ENCODE measurements at places on chromosomes 11 and 22. TPM values are rescaled to one million over a fixed set of nuclear protein-coding genes. Genes with fewer than 3 reads are reported as not detected.

DNA sequence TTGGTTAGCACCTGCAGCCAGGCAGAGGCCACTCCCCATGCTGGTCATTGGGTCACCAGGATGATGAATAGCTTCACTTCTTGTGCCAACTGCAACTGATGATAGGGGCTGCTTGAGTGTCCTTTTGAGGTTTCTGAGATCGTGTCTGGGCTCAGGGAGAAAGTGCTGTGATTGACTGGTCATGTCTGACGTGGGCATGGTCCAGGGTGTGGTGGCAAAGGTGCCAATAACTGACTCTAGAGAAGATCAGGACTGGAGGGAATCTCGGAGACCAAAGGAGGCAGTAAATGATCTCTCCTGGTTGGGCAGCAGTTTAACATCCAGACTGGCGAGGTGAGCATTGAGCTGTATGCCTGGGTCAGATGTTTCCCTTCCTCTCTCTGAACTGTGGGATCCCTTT is 10.0 kb upstream of the SLC22A6 start:
- H3K27me3 ChIP-seq = no peaks in the 10 kb centered on the region
- no peaks in the 10 kb centered on the region for H3K4me1 ChIP-seq
- H3K4me3 ChIP-seq = no peak overlapping the region
- no peaks in the 10 kb centered on the region for H3K36me3 ChIP-seq
- H3K27ac ChIP-seq = no peak overlapping the region

GRCh38 chr11:44968510-44968909 is 17.8 kb upstream of the TP53I11 start:
- H3K27me3 ChIP-seq = no peaks in the 10 kb centered on the region
- H3K27ac ChIP-seq = no peak overlapping the region
- no peak overlapping the region for H3K4me3 ChIP-seq
- DNase-seq = no peak

GRCh38 chr11:93288767-93289166 is 41.8 kb upstream of the DEUP1 start:
- H3K27ac ChIP-seq = no peak overlapping the region
- no peak overlapping the region for H3K4me3 ChIP-seq
- no peaks in the 10 kb centered on the region for H3K36me3 ChIP-seq

GRCh38 chr11:15097411-15097810 is 17.3 kb upstream of the INSC start:
- H3K27ac ChIP-seq = no peak overlapping the region
- H3K4me3 ChIP-seq = no peak overlapping the region
- DNase-seq = no peak
- no peaks in the 10 kb centered on the region for H3K27me3 ChIP-seq
- H3K4me1 ChIP-seq = no peaks in the 10 kb centered on the region
- H3K36me3 ChIP-seq = no peaks in the 10 kb centered on the region

DNA sequence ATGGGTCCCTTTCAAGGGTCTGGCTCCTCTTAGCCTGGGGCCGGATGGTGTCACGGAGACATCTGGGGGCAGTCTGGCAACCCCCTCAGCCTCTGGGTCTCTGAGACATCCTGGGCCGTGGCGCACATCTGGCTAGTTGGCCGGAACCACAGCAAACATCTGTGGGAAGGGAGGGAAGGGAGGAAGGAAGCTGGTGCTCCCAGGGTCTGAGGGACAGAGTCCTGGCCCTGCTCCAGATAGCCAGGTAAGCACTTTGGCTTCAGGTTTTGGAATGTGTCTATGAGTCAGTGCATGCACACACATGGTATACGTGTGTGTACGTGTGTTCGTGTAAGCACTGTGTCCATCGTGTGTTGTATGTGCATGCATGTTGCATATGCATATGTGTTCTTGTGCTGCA is 225.1 kb downstream of the MN1 start:
- DNase-seq = no peak
- no peak overlapping the region for H3K4me3 ChIP-seq
- H3K36me3 ChIP-seq = no peaks in the 10 kb centered on the region
- no peaks in the 10 kb centered on the region for H3K4me1 ChIP-seq
- H3K27ac ChIP-seq = no peak overlapping the region
- H3K27me3 ChIP-seq = no peaks in the 10 kb centered on the region

GRCh38 chr11:46248289-46249102 is 29.0 kb upstream of the CREB3L1 start:
- H3K4me1 ChIP-seq = no peaks in the 10 kb centered on the region
- no peak overlapping the region for H3K27ac ChIP-seq
- no peaks in the 10 kb centered on the region for H3K36me3 ChIP-seq
- H3K27me3 ChIP-seq = no peaks in the 10 kb centered on the region
- no peak for DNase-seq

DNA sequence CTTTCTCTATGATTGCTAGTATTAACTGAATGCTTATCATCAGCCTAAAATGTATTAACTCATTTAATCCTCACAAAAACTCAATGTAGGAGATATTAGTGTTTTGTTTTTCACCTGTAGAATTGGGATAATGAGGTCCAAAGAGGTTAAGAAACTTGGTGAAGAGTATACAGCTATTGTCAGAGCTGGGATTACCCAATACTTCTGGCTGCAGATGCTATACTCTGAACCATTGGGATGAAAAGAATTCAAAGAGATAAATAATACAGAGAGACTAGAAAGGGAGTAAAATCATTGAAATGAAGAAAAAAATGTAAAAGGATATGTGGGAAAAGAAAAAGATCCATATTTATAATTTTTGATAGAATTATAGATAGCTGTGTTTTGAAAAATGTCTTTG is 137.1 kb downstream of the TRPC6 start:
- no peaks in the 10 kb centered on the region for H3K4me1 ChIP-seq
- H3K4me3 ChIP-seq = no peak overlapping the region
- DNase-seq = no peak
- no peaks in the 10 kb centered on the region for H3K27me3 ChIP-seq

- H3K4me3 ChIP-seq = no peak overlapping the region
- no peaks in the 10 kb centered on the region for H3K27me3 ChIP-seq
- DNase-seq = no peak
- no peaks in the 10 kb centered on the region for H3K36me3 ChIP-seq
- no peak overlapping the region for H3K27ac ChIP-seq
Measured at GRCh38 chr11:122682464-122682863, 26.9 kb downstream of the UBASH3B start.

DNA sequence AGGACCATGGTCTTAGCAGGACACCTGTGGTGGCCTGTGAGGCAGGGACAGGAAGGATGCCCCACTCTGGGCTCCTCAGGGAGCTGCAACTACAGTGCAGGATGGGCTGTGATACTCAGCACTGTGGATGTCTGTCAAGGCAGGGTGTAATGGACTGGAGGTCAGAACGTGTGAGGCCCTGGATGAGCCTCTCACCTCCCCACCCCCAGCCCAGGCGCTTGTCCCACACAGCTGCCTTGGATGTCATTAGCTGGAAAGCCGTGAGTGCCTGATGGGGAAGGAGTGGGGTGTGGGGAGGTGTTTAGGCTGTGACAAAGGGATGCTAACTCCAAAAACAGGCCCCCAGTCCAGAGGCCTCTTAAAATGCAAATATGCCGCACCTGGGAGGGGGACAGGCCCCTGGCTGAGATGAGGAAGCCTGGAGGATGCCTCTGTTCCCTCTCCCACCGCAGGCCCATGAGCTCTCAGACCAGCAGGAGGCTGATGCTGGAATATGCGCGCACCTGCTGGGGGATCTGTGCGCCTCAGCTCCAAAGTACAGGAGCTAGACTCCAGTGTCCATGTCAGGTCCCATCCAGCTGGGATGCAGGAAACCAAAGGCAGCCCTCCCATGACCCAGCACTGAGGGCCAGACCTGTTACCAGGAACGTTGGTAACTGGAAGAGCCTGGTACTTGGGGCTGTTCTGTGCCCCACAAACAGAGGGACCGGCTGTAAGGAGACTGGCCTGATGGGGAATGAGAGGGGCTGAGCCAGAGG is 25.1 kb downstream of the RSPH14 start:
- DNase-seq = no peak
- no peaks in the 10 kb centered on the region for H3K4me1 ChIP-seq
- no peak overlapping the region for H3K27ac ChIP-seq
- no peaks in the 10 kb centered on the region for H3K27me3 ChIP-seq
- H3K4me3 ChIP-seq = no peak overlapping the region

DNA sequence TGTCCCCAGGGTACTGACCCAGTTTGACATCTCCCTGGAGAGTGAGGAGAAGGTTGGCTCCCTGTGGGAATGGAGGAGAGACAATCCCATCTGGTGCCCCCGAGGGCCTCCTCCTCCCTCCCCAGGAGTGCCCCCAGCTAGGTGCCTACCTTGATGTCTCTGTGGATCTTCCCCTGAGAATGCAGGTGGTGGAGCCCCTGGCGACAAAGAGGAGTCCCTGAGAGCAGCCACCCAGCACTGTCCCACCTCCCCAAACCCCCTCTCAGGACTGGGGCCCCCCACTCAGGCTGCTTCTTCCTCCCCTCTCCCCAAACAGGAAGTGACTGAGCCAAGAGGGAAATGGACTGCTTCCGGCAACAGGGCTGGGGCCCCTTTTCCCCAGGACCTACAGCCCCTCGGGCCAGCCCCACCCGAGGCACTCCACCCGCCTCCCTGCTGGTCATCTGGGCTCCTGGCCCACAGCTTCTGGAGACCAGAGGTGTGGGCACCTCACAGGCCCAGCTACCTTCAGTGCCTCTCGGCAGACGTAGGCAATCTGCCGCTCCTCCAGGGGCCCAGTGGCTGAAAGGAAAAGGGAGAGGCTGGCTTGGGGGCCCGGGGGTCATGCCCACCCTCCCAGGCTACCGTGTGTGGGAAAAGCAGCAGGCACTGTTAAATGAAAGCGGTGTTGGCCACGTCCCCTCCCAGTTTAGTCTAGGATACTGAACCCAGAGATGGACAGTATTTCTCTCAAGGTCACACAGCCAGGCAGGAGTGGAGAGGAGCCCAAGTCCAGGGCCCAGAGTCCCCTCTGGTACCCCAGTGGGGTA is 1.2 kb downstream of the MAP4K2 start:
- H3K27me3 ChIP-seq = no peaks in the 10 kb centered on the region
- no peaks in the 10 kb centered on the region for H3K36me3 ChIP-seq
- no peak overlapping the region for H3K27ac ChIP-seq
- H3K4me1 ChIP-seq = no peaks in the 10 kb centered on the region

DNA sequence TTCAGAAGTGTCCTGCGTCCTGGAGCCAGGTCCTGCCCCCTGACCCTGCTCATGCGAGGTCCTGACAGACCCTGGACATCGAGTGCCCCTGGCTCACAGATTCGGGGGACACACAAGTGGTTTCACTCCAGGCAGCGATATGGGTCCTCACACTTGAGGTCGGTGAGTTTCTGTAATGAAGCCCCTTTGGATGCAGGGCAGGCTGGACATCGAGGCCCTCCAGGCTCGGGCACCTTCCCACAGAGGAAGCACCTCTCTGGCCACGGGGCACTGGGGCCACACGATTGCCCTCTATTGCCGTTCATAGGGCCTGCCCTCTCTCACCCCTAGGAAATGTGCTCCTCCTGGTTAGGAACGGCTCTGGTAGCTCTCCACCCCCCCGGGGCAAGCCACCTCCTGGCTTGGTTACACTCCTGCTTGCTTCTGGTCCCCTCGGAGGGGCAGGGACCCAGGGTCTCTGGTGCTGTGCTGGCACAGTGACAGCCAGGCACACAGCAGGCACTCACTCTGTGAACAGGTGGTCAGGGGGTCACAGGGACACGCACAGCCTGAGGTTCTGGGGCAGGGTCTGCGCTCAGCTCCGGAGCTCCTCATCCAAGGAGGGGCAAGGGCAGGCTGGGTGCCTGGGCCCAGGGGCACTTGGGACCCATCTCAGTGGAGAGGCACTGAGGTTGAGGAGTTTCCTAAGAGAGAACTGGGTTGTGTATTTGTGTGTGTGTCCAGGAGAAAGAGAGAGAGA is 907.7 kb downstream of the BRD1 start:
- no peaks in the 10 kb centered on the region for H3K27me3 ChIP-seq
- no peaks in the 10 kb centered on the region for H3K4me1 ChIP-seq
- no peaks in the 10 kb centered on the region for H3K36me3 ChIP-seq
- H3K27ac ChIP-seq = no peak overlapping the region
- no peak for DNase-seq
- H3K4me3 ChIP-seq = no peak overlapping the region

OR6A2 gene
- not detected for total RNA-seq

SCT gene
- total RNA-seq = not detected

C11orf65 gene
- total RNA-seq = 0.36 TPM

ABCC8 gene
- total RNA-seq = 2.5 TPM

GDPD5 gene
- total RNA-seq = 29.4 TPM

MAFF gene
- 73.1 TPM for total RNA-seq

MPEG1 gene
- 27.1 TPM for total RNA-seq
